ENCODE measurements at places on chromosomes 6 and 20. TPM values are rescaled to one million over a fixed set of nuclear protein-coding genes. Genes with fewer than 3 reads are reported as not detected.
A peak's percentile ranks its signal among the peaks of the same experiment; 100 is the strongest.

PRDM13 gene
- not detected for total RNA-seq

SOX4 gene
- 1.7 TPM for total RNA-seq

PSMB9 gene
- total RNA-seq, result 104 TPM

CCN5 gene
- total RNA-seq, result not detected

SNAP25 gene
- not detected for total RNA-seq

SPATS1 gene
- not detected for total RNA-seq

PNLDC1 gene
- total RNA-seq, result 0.36 TPM

PPP1R3G gene
- total RNA-seq, result 0.08 TPM

ADGRG6 gene
- 2.4 TPM for total RNA-seq

SUMO4 gene
- 5.1 TPM for total RNA-seq

FOXC1 gene
- total RNA-seq, result not detected

DNA sequence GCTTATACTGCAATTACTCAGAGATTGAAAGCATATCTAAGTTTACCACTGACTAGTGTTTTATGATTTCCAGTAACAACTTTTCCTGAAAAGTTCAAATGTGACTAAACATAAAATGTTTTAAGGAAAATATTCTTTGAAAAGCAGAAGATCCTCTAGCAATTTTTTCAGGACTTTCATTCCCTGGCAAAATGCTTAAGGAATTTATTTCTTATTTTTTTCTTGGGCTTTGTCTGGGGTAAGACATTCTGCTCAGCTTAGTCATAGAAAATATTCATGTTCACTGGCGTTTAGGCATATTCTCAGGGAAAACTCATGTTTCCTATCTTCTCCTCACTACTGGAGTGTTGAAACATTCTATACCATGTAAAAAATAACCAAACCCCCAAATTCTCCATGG is 235.3 kb upstream of the CEP162 start:
- DNase-seq, result no peak

- DNase-seq, result no peak
Measured at GRCh38 chr20:23434521-23435313, 4.8 kb upstream of the CSTL1 start.

DNA sequence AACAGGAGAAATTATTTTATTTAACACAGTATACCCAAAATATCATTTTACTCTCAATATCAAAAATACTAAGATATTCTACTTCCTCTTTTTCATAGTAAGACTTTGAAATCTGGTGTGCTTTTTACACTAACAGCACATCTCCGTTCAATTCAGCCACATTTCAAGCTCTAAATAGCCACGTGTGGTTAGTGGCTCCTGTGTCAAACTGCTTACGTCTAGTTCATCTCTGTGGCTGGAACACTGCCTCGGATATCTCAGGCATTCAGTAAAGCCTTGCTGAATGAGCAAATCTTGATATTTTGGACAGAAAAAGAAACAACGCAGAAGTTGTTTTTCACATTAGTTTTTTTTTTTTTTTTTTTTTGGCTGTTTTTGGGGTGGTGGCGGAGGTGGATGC is 136.1 kb downstream of the EYA4 start:
- DNase-seq, result no peak

GRCh38 chr20:44287272-44288097 is 23.5 kb downstream of the FITM2 start:
- DNase-seq, result no peak

DNA sequence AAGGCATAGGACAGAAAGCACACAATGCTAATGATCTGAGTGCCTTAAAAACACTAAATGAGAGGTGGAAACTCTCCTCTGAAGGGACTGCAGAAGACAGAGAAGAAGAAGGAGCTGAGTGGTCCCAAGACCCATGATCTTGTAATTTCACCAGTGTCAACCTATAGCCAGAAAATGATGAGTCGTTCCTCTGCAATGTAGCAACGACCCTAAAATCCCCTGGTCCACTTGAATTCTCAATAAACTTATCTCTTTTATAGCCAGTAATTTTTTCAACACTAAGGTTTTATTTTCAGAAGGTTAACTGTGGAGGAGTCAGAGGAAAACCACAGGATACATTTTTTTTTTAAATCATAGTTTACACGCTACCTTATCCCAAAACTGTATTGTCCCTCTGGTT is 490.6 kb upstream of the MARCKS start:
- DNase-seq, result no peak

- no peak for DNase-seq
Measured at GRCh38 chr20:11891077-11891775, 26.5 kb upstream of the BTBD3 start.

GRCh38 chr20:49540687-49541435 is 27.1 kb downstream of the PTGIS start:
- DNase-seq, result no peak

GRCh38 chr20:21237956-21238799 is 65.0 kb upstream of the XRN2 start:
- DNase-seq, result no peak

GRCh38 chr20:33400812-33401183 is 521 bp downstream of the CDK5RAP1 start:
- DNase-seq, result no peak

GRCh38 chr6:39518221-39518620 is 195.7 kb upstream of the KCNK16 start:
- no peak for DNase-seq

DNA sequence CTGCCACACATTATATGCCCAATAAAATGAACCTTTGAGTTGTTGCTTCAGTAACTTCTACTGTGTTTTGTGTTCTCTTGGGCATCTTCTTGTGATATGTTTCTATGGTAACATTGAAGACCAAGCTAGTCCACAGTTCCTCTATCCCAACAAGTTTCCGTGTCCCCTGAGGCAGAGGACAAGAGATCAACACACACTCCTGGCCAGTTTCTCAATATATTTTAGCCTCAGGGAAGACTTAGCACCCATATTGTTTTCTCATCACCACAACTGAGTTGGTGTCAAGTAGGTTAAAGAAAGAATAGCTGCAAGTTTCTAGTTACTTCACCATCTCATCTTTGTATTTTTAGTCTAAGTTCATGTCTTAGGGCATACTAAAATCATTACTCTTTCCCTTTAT is 277.5 kb downstream of the UST start:
- DNase-seq, result no peak

GRCh38 chr6:54802775-54803634 is 43.6 kb upstream of the FAM83B start:
- no peak for DNase-seq

GRCh38 chr6:149939356-149939648 is 2.5 kb upstream of the ULBP2 start:
- DNase-seq, result no peak

GRCh38 chr20:17833036-17833674 is 133.4 kb downstream of the BANF2 start:
- no peak for DNase-seq

GRCh38 chr20:48886194-48886593 is 35.3 kb upstream of the ARFGEF2 start:
- no peak for DNase-seq

DNA sequence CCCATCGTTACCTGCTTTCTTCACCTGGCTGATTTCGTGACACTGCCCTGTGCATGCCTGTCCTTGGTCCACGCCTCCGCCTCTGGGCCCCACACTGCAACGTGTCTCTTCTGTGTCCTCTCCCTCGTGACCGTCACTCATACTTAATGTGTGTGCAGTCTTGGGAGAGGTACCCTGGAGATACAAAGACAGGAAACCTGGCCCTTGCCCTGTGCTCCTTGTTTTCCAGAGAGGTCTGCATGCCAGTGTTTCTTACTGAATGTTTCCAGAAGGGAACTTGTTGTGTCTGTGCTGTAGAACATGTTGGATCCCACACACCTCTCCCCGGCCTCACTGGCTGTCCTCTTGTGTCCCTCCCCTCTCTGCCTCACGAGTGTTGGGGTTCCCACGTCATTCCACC is 45.8 kb downstream of the SNX9 start:
- no peak for DNase-seq

- no peak for DNase-seq
Measured at GRCh38 chr6:147211831-147212230, 7.6 kb downstream of the STXBP5 start.

DNA sequence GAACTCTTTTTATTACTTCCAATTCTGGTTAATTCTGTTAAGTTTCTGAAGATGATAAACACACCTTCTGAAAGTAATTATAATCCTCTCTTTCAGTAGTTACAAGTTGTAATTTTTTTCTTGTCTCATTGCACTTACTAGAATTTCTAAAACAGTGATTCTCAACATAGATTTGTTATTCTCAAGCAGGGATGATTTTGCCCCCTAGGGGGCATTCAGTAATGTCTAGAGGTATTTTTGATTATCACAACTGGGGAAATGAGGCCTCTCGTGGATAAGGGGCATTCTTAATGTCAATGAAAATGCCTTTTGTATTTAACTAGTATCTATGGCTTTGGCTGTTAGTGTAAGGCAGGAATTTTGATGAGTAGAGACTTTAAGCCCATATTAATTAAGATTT is 39.4 kb upstream of the MAFB start:
- DNase-seq, result no peak

DNA sequence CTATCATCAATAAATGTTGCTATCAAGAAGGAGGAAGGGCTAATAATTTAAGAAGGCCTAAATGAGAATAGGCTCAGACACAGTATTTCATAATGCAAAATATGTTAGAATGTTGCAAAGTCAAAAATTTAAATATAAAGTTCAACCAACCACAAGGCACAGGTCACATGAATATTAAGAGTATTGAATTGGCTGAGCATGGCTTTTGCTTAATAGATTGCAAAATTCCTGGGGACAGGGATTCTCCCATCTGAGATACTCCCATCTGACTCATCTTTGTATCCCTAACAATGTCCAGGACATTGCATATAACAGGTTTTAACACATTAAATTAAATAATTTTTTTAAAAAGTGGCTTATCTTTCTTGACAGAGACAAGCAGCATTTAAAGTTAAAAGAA is 32.9 kb upstream of the UTRN start:
- no peak for DNase-seq

DNA sequence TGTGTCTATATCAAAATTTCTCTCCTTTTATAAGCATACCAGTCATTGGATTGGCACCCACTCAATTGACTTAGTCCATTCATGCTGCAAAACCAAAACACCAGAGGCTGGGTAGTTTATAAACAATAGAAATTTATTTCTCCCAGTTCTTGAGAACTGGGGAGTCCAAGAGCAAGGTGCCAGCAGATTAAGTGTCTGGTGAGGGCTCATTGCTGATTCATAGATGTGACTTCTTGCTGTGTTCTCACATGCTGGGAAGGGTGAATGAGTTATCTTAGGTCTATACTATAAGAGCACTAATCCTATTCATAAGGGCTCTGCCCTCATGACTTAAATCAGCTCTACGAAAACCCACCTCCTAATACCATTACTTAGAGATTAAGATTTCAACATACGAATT is 501.4 kb downstream of the EPM2A start:
- DNase-seq, result no peak

GRCh38 chr6:53603386-53604116 is 58.6 kb upstream of the GCLC start:
- DNase-seq, result no peak

DNA sequence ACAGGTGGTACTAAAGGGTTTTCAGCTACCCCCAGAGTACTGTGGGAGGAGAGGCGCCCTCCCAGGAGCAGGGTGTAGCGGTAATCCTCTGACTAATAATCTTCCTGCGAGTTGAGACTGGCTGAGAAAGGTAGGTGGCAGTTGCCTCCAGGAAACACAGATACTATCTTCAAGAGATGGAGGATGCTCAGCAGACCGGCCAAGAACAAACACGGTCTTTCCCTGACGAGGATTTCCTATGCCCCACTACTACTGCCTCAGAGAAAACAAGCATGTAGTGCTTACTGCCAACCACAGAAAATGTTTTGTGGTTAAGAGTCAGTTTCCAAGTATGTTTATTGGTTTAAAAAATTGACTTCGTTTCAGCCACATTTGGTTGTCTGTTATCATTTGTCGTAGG is 26.8 kb downstream of the C6orf89 start:
- DNase-seq, result peak; percentile 33

GRCh38 chr20:8903655-8904605 is 165.0 kb upstream of the PLCB4 start:
- no peak for DNase-seq

GRCh38 chr6:136337606-136338005 is 48.0 kb upstream of the BCLAF1 start:
- DNase-seq, result no peak

- DNase-seq, result no peak
Measured at GRCh38 chr6:157525918-157526425, 145.0 kb downstream of the ZDHHC14 start.

- DNase-seq, result no peak
Measured at GRCh38 chr6:12083763-12084162, 71.7 kb downstream of the HIVEP1 start.

GRCh38 chr6:14981960-14982359 is 263.9 kb upstream of the JARID2 start:
- no peak for DNase-seq
